Activated CD8-positive, alpha-beta memory T cell treated with anti-CD3 and anti-CD28 coated beads for 48 hours (primary cell): ENCODE measurements at places on chromosomes 3 and 15.

GRCh38 chr15:86570738-86571137, 491.1 kb downstream of the AGBL1 start:
- no peak for DNase-seq

- DNase-seq, result no peak
Measured at GRCh38 chr15:85619992-85620689, 174.6 kb downstream of the KLHL25 start.

GRCh38 chr3:126153695-126154360, 26.6 kb downstream of the ALDH1L1 start:
- DNase-seq, result no peak

DNA sequence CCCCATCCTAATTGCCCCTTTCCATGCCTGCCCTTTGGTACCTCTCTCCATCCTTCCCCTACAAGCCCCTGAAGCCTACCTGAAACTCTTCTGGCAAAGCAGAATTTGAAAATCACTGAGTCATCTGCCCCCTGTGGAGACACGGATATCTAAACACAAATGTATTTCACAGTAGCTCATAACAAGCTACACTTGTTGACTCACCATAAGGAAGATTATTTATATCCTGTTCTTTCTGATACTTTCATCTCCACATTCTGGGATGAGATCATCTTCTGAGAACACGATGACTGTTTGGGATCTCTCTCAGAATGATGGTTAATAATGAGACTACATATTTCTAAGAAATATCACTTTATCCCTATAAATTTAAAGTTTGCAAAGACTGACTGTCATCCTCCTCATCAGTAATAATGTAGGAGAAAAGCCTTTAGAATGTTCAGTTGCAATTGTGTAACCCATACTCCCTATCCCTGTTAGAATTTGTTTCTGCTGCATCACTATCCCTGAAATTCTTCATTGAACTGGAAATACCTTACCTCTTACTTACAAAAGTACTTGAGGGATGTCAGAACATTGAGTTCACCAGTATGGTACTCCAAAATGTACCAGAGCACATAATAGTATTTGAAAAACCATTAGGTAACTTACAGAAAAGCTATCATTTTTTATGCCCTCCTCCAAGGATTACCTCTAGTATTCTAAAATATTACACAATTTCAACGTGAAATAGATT, 116.1 kb upstream of the IL12A start:
- no peak for DNase-seq

DNA sequence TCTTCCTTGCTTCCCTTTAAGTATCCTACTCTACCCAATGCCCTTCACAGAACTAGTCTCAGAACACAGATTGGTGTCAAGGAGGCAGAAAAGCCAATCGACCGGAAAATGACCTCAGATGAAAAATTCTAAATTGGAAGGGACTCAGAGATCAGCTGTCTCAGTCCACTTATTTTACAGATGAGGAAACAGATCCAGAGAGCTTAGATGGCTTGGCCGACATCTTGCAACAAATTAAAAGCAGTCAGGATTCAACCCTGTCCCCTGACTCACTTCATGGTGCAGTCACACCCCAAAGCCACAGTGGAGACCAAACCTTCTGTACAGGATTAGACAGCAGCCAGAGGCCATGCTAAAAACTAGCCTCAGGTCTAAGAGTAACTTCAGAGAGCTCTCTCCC, 169.3 kb upstream of the BHLHE40 start:
- DNase-seq, result no peak

DNA sequence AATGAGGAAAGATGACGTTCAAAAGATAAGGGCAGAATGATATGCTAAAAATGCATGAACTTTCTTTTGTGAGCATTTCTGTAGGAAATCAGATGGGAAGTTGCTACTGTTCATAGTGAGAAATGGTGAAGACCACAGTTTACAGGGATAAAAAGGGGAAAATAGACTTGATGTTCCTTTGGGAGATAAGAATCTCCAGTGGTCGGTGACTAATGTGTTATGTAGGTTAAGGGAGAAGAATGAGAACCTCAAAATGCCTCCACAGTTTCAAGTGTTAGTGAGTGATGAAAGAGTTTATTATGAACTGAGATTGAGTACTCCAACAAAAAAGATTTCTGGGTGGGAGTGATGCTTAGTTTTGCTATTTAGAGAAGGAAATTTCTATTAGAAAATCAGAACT, 247.2 kb downstream of the LSAMP start:
- no peak for DNase-seq

DNA sequence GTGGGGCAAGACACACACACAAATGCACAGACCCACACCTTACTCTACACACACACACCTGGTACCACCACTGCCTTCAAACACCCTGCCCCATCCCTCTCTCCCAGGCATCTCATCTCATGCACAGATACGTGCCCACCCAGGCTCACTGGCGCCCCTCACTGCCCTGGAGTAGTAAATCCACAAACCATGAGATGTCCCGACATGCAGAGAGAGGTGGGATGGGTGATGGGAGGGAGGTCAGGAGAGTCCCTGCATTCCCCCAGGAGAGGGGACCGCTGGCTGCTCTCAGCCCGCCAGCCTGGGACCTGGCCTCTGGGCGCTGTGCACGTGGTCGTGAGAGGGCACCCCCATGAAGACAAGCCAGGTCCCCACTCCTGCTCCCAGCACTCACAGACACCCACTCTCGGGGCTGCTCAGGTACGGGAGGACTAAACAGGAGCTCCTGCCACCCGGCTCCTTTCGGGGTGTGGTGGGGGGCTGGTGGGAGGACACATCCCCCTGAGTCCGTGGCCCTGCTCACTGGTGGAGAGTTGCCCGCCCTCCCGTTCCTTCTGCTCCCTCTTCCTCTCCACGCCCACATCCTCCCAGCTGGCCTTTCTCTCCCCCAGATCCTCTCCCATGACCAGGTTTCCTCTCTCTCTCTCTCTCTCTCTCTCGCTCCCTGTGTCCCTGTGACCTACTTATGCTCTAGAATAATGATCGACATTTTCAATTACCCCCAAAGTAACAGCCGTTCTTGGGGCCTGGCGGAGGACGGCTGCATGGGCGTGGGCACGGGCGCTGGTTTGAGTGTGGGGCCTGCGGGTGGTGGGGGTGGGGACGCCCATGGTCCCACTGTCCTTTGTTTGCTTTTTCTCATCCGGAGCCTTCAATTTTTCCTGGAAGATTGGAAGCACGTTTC, 18.9 kb upstream of the CSPG4 start:
- no peak for DNase-seq

DNA sequence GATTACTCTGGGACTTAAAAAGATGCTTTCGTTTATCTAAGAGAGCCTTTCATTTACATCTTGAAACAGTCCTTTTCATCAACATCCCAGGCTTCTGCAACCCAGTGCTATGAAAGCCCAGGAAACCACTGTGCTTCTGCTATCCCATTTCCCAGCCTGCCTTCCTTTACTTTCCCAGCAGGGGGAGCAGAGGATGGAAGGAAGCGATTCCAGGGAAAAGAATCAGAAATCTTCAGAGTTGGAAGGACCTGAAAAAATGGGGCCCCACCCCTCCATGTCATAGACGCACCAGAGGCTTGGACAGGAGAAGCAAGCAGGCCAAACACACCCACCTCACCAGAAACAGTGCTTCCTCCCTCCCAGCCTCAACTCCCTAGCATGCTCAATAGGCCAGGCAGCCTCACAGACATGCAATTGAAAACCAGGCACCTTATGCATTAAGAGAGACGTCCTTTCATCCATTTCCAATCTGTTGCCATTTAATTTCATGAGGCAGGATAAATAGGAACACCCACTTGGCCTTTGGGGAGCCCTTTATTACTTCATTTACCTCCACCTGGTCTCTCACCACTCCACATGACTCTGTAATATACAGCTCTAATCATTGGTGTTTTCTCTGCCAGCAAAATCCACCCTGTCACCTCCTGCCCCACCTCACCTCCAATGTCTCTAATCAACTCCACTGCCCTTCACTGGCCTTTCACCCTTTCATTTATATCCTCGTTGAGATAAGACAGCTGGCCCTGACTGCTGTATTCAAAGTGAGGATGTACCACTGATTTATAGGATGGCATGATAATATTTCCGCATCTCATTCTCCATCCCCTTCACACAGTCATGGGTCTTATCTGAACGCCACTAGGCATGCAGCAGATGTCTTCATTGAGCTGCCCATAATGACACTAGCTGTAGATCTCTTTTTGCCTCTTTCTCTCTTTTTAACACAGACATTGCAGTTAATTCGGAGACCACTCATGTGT, 583.9 kb downstream of the NTRK3 start:
- DNase-seq, result no peak

- DNase-seq, result no peak
Measured at GRCh38 chr3:54353946-54354345, 231.6 kb downstream of the CACNA2D3 start.

GRCh38 chr15:48406911-48407310, 75.7 kb downstream of the DUT start:
- no peak for DNase-seq

DNA sequence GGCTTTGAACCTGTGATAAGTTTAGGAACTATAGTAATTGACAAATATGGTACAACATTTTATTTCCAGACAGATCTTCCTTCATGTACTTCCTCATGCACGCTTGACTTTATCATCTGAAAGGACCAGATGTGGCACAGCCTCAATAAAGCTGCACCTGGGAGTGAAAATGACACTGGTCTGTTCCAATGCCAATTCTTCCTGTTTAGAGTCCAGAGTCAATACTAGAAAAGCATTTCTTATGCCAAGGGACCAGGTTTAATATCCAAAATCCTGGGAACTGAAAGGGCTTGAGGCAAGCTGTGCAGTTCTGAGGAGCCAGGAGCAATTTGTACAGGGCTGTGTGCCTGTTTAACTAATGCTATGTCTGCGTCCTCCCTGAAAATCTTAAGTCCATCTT, 15.3 kb downstream of the DPH6 start:
- DNase-seq, result no peak

- DNase-seq, result no peak
Measured at GRCh38 chr3:137669519-137670060, 94.5 kb upstream of the SOX14 start.

DNA sequence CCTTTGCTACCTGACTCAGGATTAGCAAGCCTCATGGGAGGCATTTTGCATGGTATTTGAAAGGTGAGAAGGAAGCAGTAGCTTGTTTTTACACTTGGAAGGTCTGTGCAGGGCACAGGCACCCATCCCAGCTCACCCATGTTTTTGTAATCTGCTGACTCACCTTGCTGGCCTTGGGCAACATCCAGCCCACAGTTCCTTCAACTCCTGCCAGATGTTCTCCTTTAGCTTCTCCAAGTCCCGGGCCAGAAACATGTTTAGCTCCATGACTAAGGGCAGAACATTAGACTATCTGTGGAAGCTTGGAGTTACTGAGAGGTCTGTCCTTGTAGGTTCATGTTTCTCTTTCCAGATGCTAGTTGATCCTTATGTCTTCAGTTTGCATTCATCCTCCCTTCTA, 12.4 kb upstream of the ZNF770 start:
- DNase-seq, result no peak

DNA sequence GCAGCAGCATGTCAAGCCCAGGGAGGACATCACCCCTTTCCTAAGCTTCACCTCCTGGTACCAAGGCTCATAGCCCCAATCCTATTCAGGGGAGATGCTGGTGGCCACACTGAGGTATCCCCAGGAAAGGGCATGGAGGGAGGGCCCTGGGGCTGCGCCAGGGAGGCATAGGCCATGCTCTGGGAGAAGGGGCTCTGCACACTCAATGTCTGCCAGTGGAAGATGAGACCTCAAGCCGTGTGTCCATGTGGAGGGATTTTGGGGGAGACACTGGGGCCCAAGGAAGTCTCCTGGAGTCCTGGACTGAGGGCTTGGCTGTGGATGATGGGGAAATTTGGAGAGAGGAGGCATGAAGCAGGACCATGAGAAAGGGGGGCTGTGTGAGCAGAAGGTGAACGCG, 21.2 kb upstream of the PRR23E start:
- no peak for DNase-seq

GRCh38 chr15:98428253-98428989, 219.9 kb upstream of the IGF1R start:
- peak; percentile 17 for DNase-seq

DNA sequence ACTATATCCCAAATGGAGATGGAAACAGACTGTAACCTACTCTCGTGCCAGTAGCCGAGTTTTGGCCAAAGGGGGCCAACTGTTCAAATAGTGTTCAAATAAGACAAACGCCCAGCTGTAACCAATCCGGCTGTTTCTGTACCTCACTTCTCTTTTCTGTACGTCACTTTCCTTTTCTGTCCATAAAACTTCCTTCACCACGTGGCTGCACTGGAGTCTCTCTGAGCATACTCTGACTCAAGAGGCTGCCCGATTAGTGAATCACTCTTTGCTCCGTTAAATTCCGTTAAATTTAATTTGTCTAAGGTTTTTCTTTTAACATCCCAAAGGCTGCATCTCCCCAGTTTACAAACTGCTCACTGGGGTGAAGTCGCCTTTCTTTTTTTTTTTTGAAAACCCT, 219.2 kb upstream of the P2RY1 start:
- no peak for DNase-seq

GRCh38 chr3:46359733-46360493, 6.0 kb downstream of the CCR2 start:
- no peak for DNase-seq

- no peak for DNase-seq
Measured at GRCh38 chr3:151297429-151297828, 19.1 kb upstream of the P2RY14 start.

DNA sequence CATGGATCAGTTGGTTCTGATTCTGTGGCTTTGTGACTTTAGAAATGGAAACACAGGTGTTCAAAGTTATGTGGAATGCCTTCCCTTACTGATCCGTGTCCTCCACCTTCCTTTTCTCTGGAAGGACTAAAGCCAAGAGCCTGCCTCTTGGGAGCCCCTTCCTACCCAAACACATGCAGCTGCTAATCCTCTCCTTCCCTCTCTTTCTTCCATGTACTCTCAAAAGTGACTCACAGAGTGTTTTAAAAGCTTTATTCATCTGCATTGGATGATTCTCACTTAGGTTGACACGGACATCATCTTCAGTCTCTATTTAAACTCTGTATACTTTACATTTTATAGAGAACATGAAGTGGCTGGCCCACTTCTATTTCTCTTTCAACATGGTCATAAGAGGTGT, 856.5 kb upstream of the ARPP21 start:
- DNase-seq, result no peak
